Retinal pigment epithelial cell (primary cell): ENCODE measurements at places on chromosomes 7 and 10.

- DNase-seq = no peak
Observed at GRCh38 chr7:108102671-108103312, 27.4 kb downstream of the LAMB4 start.

- no peak for DNase-seq
Observed at GRCh38 chr7:73557397-73558257, at the start of gene BCL7B. TSS of gene BCL7B (minus strand) at chr7:73557690. CDS start at chr7:73557578, 112 bp downstream.

- DNase-seq = peak; percentile 81
Observed at GRCh38 chr7:21939136-21939857, 6.4 kb downstream of the CDCA7L start.

DNA sequence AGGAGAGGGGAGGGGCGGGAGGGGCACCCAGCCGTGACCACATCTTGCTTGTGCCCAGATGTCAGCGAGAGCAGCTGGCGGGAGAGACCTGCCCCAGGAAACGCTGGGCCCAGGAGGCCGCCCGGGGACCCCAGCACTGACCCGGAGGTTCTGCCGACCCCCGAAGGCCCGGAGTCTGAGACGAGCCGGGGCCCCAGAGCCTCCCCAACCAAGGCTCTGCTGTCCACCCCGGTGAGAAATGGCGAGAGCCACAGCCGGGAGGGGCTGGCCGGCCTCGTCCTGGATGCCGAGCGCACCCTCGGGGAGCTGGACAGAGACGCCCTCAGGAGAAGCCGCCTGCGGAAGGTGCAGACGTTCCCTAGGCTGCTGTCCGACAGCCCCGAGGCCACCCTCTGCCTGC, 25.9 kb downstream of the KNDC1 start:
- DNase-seq = no peak

DNA sequence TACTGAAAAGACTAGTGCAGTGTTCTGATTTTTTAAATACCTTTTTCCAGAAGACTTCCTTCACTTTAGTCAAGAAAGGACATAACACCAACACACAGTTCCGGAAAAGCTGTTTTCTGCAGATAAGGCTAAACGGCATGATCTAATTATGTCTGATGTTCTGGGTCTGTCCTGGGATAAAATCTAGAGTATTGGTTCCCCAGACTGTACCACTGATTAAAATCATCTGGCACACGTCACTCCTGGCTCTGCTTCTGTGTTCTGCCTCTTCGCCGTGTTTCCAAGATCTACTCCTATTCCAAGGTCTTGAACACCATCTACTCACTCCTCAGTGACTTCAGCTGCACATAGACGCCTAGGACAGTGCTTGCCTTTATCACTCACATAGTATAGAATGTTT, 100.8 kb upstream of the SFMBT2 start:
- no peak for DNase-seq

DNA sequence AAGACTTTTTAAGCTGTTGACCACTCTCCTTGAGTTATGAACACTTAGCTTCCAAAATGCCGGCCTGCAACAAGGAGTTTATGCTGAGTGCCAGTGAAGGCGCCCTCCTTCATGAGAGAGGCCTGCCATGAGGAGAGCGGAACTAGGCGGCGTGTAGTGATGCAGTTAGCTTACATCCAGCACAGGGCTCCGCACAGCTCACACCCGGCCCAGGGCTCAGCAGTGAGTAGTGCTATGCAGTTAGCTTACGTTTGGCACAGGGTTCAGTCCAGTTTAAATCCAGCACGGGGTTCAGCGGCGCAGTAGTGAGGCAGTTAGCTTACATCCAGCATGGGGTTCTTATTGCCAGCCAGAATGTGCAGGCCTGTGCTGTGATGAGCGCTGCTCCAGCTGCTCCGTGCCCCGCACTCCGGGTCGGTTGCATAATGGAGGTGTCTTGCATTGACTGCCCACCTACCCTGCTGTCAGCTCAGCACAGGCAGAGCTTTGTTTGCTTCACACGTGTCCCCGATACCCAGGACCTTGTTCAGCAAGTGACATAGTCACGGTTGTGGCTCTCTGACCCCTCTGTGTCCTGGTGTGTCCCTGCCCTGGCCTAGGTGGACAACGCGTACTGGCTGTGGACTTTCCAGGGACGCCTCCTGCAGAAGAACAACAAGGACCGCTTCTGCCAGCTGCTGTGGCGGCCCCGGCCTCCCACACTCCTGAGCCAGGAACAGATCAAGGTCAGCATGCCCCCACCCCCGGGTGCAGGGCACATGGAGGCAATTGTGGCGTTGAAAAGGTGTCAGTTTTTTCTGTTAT, 21.9 kb downstream of the EIF3B start:
- no peak for DNase-seq

- no peak for DNase-seq
Observed at GRCh38 chr10:35789996-35790395, 147.9 kb upstream of the FZD8 start.

DNA sequence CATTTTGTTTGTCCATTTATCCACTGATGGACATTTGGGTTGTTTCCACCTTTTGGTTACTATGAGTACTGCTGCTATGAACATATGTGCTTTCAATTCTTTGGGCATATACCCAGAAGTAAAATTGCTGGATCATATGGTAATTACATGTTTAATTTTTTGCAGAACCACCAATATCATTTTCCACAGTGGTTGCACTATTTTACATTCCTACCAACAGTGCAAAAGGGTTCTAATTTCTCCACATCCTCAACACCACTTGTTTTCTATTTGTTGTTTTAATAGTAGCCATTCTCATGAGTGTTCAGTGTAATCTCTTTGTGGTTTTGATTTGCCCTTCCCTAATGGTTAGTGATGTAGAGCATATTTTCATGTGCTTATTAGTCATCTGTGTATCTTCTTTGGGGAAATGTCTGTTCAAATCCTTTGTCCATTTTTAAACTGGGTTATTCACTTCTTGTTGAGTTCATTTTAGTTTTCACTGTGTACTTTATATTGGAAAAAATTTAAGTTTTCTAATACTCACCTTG, 101.9 kb downstream of the HIBADH start:
- peak; percentile 43 for DNase-seq

DNA sequence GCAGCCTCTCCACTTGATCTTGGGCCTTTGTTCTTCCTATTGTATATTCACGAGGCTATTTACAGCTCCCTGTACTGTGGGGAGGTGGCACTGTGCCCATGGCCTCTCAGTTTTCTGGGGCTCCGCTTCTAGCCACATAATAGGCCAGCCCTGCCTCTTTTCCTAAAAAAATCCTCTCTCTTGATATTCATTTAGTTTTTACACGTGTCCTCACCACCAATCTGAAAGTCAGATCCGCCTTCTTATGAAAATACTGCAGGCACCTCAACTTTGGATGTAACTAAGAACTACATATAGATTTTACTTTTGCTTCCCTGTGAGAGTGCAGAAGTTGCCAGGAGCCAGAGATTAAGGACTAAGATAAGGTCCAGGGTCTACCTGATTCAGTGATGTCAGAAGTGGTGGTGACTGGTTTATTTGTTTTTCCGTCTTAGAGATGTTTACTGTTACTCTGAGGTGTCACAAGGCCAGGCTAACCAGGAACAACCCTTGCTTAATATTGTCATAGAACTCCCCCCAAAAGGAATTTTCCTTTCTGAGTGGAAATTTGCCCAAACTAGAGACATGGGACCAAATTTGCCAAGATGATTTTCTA, 7.8 kb downstream of the BAMBI start:
- no peak for DNase-seq

DNA sequence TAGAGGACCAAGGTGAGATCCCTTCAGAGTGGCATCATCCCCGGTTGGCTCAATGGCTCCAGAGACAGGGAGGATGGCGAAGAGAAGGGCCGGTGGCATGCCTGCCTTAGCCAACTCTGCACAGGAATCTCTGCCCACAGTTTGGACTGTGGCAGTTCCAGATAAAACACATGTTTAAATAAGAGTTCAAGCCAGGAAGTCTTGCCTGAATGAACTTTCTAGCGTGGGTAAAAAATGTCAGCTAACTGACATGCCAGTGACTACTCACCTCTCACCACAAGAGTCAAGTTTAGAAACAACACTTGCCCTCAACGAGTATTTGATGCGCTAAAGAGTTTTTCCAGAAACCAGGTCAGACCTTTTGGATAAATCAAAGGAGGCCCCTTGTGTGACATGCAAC, 3.0 kb downstream of the NOD1 start:
- DNase-seq = no peak

GRCh38 chr10:33279811-33280602, 54.5 kb downstream of the NRP1 start:
- DNase-seq = no peak

- DNase-seq = no peak
Observed at GRCh38 chr7:105878746-105879605, 2.6 kb upstream of the ATXN7L1 start.

GRCh38 chr10:101687071-101687658, 7.8 kb downstream of the FBXW4 start:
- no peak for DNase-seq

- no peak for DNase-seq
Observed at GRCh38 chr10:117427356-117427755, 52.1 kb upstream of the PDZD8 start.

GRCh38 chr7:53119514-53119941, 84.1 kb downstream of the POM121L12 start:
- DNase-seq = no peak

GRCh38 chr10:79059859-79060379, 8.8 kb upstream of the ZMIZ1 start:
- no peak for DNase-seq

- no peak for DNase-seq
Observed at GRCh38 chr10:95288303-95288702, 2.5 kb downstream of the PDLIM1 start.

GRCh38 chr10:129521161-129522025, 54.4 kb downstream of the MGMT start:
- DNase-seq = no peak

DNA sequence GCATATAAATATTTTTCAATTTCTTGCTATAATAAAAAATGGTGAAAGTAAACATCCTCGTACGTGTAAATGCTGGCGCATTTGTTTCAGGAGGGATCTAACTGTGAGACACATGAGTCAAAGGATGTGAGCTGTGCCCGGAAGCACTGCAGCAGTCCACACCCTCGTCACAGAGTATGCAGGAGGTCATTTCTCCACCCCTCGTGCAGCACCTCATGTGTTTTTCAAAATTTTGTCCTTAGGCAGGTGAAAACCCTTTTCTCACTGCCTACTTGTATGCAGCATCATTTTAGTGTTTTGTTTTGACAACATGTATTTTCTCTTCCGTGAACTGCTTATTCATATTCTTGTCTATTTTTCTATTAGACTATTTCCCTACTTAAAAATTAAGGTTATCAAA, 162.7 kb downstream of the AVL9 start:
- DNase-seq = no peak

DNA sequence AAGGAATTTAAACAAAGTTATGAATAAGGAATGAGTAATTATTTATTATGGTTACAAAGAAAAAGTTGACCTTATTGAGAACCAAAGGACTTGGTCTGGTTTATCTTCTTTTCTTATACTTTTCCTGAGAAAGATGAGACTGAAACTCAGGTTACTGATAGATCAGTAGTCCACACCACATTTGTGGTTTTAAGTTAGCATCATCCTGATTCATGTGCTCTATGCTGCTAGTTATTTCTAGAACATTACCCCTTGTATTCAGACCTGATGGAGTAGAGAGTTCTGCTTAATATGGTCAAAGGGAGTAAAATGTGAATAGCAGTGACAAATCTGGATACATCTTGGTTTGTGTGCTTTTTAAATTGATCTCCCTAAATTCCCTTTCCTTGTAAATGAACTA, 63.8 kb downstream of the FOXP2 start:
- no peak for DNase-seq

- DNase-seq = no peak
Observed at GRCh38 chr10:29849126-29849833, 210.1 kb downstream of the JCAD start.

DNA sequence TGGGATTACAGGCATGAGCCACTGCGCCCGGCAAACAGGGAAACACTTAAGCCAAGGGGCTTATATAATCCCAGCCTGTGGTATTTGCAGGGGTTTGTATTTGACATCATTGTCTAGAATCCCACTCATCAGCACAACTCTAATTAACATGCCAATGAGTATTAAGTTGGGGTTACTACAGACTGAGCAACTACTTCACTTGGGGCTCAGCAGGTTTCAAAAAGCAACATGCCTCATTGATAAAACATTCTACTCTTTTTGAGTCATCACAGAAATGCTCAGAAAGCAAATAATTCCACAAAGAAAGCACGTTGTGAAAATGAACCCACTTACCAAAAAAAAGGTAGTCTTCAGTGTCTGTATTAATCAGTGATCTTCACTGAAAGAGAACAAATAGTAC, 236.9 kb upstream of the CELF2 start:
- DNase-seq = peak; percentile 61

- no peak for DNase-seq
Observed at GRCh38 chr10:70593513-70593890, 9.0 kb downstream of the PRF1 start.

DNA sequence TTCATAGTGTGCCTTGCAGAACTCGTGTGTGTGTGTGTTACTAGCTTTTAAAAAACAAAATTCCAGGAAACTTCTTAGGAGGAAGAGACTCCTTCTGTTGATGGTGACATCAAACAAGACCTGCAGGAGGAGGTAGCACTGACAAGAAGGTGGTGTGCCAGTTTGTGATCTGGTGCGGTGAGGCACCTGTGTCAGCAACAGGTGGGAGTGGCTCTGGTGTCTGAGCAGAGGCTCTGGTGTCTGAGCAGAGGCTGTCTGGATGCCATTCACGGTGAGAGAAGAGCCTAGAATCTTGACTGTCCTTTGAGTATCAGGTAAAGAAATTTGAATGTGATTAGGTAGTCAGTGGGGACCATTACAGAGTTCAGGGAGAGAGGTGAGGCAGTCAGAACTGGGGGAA, 122.8 kb downstream of the INPP5A start:
- no peak for DNase-seq

GRCh38 chr10:69407621-69408301, 9.0 kb downstream of the TACR2 start:
- DNase-seq = no peak

DNA sequence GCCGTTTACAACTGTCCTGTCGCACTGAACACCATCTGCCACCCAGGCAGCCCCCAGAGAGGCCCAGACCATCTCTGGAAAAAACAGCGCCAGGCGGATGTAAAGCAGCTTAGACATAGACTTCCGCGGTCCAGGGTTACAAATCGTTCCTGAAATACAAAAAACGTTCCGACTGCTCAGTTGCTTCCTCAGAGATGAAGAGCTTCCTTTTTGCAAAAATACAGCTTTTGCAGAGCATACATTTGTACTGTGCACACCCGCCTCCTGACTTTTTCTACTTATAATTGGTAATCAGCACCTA, 11.4 kb downstream of the DAGLB start:
- DNase-seq = no peak

GRCh38 chr10:126702181-126702580, 31.7 kb upstream of the C10orf90 start:
- DNase-seq = no peak

DNA sequence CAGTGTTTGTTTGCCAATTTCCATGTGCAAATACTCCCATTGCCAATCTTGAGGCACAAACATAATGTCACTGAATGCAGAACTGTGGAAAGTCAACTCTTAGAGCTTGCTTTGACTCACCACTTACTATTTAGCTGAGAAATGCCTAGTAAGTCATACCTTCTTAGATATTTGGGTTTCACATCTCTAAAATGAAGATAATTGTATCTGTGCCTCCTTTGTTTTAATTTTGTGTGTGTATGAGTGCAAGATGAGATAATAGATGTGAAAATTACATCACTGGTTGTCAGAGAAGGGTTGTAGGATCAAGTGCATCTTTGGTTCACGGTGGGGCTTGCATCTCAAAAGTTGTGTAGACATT, 407.5 kb downstream of the INHBA start:
- DNase-seq = no peak

- no peak for DNase-seq
Observed at GRCh38 chr7:1176891-1177373, 16.9 kb upstream of the ZFAND2A start.
